ENCODE measurements at places on chromosomes 6 and 20. TPM values are rescaled to one million over a fixed set of nuclear protein-coding genes. Genes with fewer than 3 reads are reported as not detected.

Gene CCDC167
- total RNA-seq, result 21.6 TPM

GRCh38 chr6:16698997-16699868, 62.0 kb downstream of the ATXN1 start:
- peak; percentile 42 for DNase-seq

- peak; percentile 85 for DNase-seq
These were observed 154.3 kb downstream of the MRPL14 start for GRCh38 chr6:43972913-43973300.

DNA sequence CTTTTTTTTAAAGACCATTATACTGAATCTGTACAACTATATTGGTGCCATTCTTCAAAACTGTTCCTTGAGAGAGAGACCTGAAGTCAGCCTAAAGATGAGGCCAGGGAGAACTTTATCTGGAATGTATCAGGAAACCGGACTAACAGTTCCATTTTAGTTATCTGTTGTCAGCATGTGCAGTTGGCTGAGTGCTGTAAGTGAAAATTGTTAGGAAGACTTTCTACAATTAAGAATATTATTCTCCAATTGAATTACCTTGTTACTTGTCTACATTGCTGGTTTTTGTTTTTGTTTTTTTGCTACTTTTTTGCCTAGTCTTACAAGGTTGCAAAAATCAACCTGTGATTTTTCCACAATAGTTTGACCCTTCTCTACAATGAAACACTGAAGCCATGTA, 7.5 kb downstream of the CEP57L1 start:
- no peak for DNase-seq

DNA sequence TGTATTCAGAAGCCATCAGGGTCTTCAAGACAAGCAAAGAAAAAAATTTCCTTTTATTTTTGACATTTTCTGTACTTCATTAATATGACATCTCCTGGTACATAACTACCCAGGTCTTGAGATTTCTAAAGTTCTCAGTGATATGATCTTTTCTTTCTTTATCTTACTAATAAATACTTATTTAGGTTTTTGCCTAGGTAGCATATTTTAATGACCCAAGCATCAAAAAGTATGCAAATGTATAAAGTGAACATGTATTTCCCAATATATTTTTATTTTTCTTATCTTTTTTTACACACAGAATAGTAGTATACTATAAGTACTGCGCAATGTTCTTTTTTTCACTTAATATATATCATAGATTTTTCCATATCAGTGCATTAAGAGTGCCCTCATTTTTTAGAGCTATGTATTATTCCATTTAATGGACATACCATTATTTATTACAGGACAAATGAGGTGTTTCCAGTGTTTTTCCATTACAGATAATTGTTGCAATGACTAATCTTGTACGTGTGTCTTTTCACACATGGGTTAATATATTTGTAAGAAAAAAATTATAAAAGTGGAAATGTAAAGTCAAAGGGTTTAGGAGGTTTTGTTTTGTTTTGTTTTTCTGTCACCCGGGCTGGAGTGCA, 107.0 kb downstream of the KCNQ5 start:
- DNase-seq, result no peak

Gene SLC4A11
- 3.6 TPM for total RNA-seq

DNA sequence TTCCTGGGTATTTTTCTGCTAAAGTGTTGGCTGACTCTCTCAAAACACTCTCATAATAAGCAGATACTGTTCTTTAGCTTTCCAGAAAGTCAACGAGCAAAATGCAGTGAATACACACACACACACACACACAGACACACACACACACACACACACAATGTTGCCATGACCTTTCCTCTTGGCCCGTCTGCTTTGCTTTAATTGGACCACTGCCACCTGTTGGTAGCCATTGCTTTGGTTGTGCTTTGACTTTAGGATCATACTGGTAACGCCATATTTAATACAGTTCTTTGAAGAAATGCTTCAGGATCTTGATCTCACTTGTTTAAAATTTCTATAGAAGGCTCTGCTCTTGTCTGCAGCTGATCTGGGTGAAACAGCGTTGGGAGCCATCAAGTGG, 4.4 kb downstream of the FIG4 start:
- no peak for DNase-seq

DNA sequence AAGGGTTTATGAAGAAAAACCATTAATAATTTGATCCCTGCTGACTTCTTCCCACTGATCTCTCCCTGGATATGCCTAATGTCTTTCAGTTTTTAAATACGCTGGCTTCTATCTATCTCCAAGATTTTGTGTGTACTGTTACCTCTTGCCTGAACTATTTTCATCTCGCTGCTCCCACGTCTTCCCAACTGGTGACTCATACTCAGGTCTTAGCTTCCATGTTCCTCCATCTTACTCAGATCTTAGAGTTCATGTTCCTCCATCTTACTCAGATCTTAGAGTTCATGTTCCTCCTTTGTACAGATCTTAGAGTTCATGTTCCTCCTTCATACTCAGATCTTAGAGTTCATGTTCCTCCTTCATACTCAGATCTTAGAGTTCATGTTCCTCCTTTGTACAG, 21.6 kb downstream of the GPR6 start:
- DNase-seq, result no peak

All from HFFc6 (cell line).